Skeletal muscle cell (primary cell): ENCODE measurements at places on chromosomes 4 and X.

GRCh38 chrX:97397371-97397770, 513.7 kb downstream of the RPA4 start:
- no peak for DNase-seq

- no peak for DNase-seq
Observed at GRCh38 chr4:54095110-54095825, 4.7 kb upstream of the GSX2 start.

GRCh38 chr4:40811956-40812355, 62.2 kb downstream of the NSUN7 start:
- DNase-seq, result no peak

GRCh38 chrX:133892337-133892736, 93.1 kb downstream of the GPC3 start:
- no peak for DNase-seq

GRCh38 chr4:1289207-1290164, at the start of gene MAEA:
TSS of gene MAEA (plus strand) at chr4:1289891. CDS start at chr4:1289914, 23 bp downstream.
- DNase-seq, result peak; percentile 83

GRCh38 chrX:24079411-24079810, 24.7 kb downstream of the EIF2S3 start:
- DNase-seq, result no peak

GRCh38 chr4:29853833-29854232, 866.3 kb upstream of the PCDH7 start:
- DNase-seq, result no peak
